ENCODE measurements at places on chromosomes 2 and 18.

GRCh38 chr2:43294973-43295603 lies 68.7 kb upstream of the ZFP36L2 start:
- DNase-seq = no peak

- DNase-seq = peak; percentile 77
These were observed at the start of gene NAB1 for GRCh38 chr2:190649035-190649797. NAB1 (plus strand) TSS chr2:190649083; CDS start chr2:190659177, 10,094 bp downstream.

- peak; percentile 76 for DNase-seq
These were observed 650 bp downstream of the CCBE1 start for GRCh38 chr18:59696311-59697235.

- no peak for DNase-seq
These were observed 7.2 kb downstream of the SMYD1 start for GRCh38 chr2:88074854-88075292.

GRCh38 chr18:47174545-47175116 lies 1.5 kb downstream of the IER3IP1 start:
- peak; percentile 84 for DNase-seq

- DNase-seq = peak; percentile 98
These were observed at the start of gene TBC1D8 for GRCh38 chr2:101151146-101151858. TBC1D8 (minus strand) TSS chr2:101151382; CDS start chr2:101151253, 129 bp downstream.

GRCh38 chr2:173402405-173402974 lies 47.8 kb downstream of the CDCA7 start:
- peak; percentile 95 for DNase-seq

GRCh38 chr2:23564615-23564960 lies 179.6 kb downstream of the KLHL29 start:
- DNase-seq = no peak

GRCh38 chr2:11499081-11499743 lies 33.3 kb upstream of the E2F6 start:
- no peak for DNase-seq

- DNase-seq = no peak
These were observed 124.1 kb downstream of the MMADHC start for GRCh38 chr2:149463328-149464002.

GRCh38 chr2:187372213-187372612 lies 75.8 kb downstream of the CALCRL start:
- no peak for DNase-seq

GRCh38 chr2:197315371-197315770 lies 4.8 kb upstream of the ANKRD44 start:
- DNase-seq = no peak
